ENCODE measurements at places on chromosomes 2 and 18.

GRCh38 chr2:84904151-84904550 is 1.3 kb upstream of the TMSB10 start:
- DNase-seq, result no peak

GRCh38 chr2:159054985-159055384 is 86.5 kb downstream of the TANC1 start:
- DNase-seq, result no peak

DNA sequence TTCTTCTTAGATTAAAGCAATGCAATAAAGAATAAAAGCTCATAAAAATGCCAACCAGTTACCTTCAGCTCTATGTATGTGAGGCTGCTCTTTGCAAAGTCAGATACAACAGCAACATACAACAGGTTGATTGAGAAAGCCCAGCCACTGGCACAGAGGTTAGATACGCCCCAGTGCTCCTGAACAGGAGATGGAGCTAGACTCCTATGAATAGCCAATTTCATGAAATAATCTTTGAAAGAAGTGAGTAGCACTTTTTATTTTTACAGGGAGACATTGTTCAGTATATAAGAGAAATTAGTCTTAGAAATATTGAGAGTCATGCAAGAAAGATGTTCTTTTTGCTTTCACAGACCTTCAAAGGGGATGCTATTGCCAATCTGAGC is 362.4 kb upstream of the MEX3C start:
- no peak for DNase-seq

DNA sequence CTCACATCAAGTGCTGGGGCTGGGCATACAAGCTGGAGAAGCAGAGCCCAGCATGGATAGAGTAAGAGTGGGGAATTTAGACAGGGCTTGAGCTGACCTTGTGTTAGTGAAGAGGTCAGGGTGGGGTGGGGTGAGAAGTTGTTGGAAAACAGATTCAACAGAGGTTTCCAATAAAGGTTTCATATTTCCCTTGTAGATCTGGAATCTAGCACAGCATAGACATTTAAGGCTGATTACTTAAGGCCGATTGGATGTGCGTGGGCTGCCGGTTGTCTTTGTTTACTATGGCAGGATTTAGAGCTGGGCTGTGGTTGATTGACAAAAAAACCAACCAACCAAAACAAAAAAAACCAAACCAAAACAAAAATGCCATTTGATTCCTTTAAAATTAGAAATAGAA is 114.9 kb upstream of the SEC11C start:
- DNase-seq, result no peak

- no peak for DNase-seq
These were observed 533.0 kb downstream of the TMX3 start for GRCh38 chr18:68181956-68182355.

- no peak for DNase-seq
These were observed 104.4 kb upstream of the SMAD2 start for GRCh38 chr18:48034651-48035555.

- DNase-seq, result no peak
These were observed 31.9 kb upstream of the AFTPH start for GRCh38 chr2:64492272-64492671.

GRCh38 chr18:61772293-61772848 is 120.4 kb downstream of the RNF152 start:
- no peak for DNase-seq

GRCh38 chr2:33632831-33633230 is 33.7 kb upstream of the FAM98A start:
- no peak for DNase-seq

- DNase-seq, result no peak
These were observed 101.9 kb upstream of the RAB12 start for GRCh38 chr18:8507361-8507760.

DNA sequence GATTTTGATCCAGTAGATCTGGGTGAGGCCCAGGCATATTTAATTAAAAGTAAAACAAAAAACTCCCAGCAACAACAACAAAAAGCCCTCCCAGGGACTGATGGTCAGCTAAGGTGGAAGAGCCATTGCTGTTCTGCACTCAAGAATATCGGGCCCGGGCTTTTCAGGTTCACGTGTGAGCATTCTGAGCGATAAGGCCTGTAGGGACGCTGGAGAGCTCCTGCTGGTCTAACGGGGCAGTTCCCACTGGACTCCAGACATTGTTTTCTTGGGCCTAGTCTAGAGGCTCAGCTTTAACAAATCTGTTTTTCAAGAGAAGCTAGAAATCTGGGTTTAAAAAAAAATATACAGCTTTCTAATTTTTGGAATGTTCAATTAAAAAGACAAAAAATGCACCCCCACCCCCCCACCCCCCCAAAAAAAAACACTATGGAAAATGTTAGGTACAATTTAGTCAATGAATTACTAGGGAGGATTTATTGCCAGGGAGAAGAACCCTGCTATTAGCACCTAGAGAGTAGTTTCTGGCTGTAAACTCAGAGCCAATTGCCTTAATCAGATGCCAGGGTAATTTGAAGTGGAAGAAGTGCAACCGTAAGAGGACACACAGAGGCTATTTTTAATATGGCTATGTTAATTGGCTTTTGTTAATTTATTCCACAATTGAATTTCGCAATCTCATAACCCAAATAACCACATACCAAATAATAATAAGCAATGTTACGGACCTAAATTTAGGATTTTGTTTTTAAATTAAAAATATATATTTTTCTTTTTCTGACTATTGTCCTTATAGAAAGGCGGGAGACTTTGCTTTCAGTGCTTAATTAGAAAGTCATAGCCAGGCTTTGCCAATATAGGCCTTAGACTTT is 78.9 kb downstream of the MAP4K4 start:
- DNase-seq, result no peak

DNA sequence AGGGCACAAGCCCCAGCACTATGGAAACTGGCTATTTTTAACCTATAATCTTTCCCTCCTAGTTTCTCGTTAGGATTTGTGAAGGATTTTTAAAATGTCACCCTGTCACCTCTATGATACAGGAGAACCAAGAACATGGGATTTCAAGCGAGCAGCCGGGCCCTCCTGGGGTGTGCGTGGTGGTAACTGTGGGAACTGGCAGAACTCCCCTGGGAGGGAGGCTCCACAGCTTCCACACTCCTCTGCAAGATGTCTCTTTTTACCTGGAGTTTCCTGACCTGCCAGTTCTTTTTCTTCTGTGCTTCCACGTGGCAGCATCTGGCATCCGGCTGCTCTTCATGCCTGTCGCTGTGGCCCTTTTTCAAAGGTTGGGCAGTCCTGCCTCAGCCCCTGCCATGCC is 386.3 kb upstream of the MYT1L start:
- DNase-seq, result no peak

DNA sequence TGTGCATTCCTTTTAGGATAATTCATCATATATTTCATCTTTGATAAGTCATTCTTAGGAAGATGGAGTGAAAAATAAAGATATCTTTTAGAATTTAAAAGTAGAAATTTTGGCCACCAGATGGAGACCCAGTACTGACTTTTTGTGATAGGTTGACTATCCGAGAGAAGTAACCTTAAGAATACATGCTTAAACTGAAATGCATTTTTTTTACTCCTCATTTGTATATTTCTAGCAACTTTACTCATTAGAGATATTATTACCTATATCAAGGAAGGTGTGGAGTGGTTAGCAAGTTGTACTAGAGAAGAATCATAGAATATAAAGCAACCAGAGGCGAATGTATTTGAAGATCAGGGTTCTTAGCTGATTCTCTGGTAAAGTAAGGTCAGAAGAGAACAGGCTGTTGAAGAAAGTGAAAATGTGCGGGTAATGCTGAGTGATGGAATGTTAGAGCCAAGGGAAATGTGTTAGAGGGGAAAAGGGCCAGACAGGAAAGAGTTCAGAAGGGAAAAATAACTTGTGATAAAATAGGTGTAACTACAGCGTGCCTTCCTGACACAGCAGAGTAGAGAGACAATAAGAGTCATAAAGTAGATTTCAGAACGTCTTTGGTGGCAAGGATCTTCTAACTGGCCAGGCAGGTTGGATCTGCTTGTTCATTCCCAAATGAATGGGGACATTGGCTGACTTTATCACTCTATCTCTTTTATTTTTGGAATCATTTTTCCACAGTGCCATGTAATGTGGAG is 52.3 kb downstream of the TDRD15 start:
- no peak for DNase-seq

- DNase-seq, result no peak
These were observed 78.6 kb downstream of the SATB2 start for GRCh38 chr2:199378948-199379650.

DNA sequence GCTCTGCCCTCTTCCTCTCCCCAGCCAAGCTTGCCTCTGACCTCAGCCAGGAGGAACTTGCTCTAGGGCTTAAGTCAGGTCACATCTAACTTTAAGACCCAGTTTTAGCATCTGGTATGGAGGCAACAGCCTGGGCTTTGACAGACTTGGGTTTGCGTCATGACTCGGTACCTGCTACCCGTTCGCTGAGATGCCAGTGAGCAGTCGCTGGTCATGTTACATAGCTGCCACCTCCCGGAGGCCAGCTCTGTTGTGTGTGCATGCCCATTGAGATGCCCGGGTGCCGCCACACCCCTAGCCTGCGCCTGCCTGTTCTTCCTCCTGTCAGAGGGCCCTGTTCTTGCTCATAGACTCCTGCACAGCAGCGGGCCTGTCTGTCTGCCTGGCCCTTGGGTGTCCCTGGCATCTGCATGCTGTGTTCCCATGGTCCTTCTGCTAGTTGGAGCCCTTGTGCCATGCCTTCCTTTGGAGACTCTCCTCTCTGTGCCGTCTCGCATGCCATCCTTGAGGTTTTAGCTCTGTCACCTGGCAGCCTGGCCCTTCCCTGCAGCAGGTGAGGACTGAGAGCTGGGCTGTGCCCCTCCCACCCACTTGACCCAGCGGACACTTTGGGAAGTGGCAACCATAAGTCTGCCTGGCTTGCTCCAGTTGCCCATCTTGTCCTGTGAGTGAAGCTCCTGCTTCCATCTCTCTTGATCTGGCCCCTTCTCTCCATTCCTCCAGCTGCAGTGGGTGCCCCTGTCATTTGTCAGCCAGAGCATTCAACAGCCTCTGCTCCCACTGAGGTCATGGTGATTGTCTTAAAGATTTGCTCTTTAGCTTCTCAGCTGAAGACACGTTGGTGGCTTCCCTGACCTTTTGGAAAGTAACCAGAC is 24.9 kb downstream of the ASAP2 start:
- DNase-seq, result no peak

- no peak for DNase-seq
These were observed 127.1 kb downstream of the GREB1L start for GRCh38 chr18:21369146-21369545.

DNA sequence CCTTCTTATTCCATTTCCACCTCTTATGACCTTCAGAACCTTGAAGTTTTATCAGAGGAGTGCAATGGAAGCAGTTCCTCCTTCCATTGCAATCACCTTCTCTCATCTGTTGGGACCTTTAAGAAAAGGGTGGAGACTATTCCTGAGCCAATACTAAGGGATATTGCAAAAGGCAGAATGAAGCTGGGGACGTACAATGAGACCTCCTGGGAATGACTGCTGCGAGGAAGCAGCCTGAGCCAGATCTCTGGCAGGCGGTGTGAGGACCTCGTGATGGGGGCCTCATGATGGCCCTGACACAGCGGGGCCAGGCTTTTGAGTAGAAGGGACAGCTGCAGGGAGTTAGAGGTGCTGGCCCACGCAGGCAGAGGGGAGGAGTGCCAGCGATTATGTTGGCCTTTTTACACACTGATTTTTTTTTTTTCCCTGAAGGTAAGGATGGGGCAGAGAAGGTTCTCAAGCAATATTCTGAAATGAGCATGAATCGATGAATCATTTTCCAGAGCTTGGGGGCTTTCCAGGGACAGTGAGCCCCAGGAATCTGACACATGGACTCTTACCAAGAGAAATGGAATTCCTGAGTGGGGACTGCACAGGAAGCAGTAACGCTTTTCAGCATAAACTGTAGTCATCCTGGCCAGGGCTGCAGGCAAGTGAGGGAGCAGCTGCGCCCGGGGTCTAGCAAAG is 40.0 kb upstream of the LAPTM4A start:
- DNase-seq, result no peak

DNA sequence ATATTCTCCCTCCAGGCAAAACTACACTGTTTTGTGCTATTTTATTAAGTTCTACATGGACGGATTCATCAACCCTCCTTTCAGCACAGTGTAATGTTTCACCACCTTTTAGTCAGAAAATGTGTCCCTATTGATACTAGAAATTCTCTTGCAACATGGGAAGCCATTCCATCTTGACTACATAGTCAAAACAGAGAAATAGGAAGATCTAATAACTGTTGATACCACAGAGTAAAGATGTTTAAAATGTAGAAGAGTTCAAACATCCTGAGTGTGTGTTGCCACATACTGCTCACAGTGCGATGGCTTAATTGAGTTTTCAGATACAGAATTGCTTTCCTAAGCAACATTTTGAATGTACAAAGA is 492.2 kb upstream of the RAB12 start:
- DNase-seq, result no peak

- no peak for DNase-seq
These were observed 58.4 kb downstream of the WDSUB1 start for GRCh38 chr2:159228081-159228581.

- no peak for DNase-seq
These were observed 22.7 kb downstream of the PDE1A start for GRCh38 chr2:182404092-182404491.

DNA sequence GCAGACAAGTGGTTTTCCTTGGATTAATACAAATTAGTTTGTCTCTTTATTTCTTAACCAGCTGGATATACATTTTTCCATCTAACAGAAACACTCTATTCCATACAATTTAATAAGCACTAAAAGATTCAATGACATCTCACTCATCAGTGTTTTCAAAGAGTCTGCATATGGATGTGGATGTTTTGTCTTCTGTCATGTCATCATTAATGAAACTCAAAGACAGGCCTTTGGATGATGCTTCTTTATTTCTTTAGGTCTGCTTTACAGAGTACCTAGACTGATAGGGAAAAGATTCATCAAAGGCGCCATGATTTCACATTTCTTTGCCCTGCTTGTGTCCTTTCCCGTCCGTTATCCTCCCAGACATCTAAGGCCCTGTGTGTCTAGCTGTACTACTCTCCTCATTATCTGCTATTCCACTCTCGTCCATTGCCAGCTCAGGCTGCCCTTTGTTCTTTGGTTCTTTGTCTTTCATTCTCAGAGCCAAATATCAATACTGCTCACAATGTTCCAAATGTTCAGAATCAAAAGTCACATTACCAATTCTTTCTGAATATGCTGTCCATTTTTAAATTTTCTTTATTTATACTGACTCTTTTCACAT is 232.3 kb upstream of the CHAC2 start:
- no peak for DNase-seq

- DNase-seq, result no peak
These were observed 102.9 kb downstream of the OSR1 start for GRCh38 chr2:19255481-19255880.

GRCh38 chr2:147355706-147356105 is 489.1 kb upstream of the ACVR2A start:
- no peak for DNase-seq

DNA sequence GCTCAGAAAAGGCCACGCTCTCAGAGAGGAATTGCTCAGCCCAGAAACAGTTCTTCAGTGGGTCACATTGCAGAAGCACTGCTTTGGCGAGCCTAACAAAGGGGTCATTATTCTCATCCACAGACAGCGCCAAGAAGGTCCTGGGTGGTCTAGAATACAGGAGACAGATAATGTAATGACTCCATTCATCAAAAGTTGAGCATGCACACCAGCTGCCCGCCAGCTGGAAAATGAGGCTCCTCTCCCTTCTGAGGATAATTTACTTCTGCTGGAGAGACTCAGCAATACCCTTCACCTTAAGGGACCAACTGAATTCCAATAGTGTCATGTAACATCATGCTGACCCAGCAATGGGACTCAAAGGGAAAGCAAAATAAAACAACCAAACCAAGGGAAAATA is 79.9 kb downstream of the TRIB2 start:
- no peak for DNase-seq
